Activated CD4-positive, CD25-positive, alpha-beta regulatory T cell (primary cell): ENCODE measurements at places on chromosomes 12 and 14.
A peak's percentile ranks its signal among the peaks of the same experiment; 100 is the strongest.

- peak; percentile 65 for DNase-seq
Measured at GRCh38 chr14:91417120-91417982, at the start of gene CCDC88C. CCDC88C (minus strand) TSS chr14:91417820; CDS start chr14:91417690, 130 bp downstream.

DNA sequence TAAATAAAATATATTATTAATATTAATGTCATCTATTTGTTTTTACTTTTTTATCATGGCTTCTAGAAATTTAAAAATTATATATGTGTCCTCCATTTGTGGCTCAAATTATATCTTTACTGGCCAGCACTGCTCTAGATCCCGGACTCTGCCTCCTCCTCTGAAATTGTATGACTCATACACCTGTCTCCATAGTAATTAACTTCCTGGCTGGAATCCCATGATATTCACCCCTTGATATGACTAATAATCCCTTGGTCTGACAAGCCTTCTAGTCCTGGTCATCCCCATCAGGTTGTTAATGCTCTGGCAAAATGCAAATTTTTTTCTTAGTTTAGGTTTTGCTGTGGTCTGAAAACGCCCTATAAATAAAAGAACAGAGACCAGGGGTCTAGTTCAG lies 116.2 kb downstream of the BMP4 start:
- no peak for DNase-seq

DNA sequence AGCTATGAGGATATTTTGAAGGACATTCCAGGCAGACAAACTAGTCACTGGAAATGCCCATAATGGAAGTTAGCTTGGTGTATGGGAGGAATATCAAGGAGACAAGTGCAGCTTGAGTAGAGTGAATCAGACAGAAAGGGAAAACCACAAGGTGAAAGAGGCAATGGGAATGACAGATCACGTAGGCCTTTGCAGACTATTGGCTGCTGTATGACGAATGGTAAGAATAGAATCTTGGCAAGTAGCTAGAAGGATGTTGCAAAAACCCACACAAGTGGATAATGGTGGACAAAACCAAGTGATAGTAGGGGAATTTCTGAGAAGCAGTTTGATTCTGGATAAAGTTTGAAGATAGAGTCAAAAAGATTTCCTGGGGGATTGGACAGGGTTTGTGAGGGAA lies 196.9 kb upstream of the NOVA1 start:
- no peak for DNase-seq

DNA sequence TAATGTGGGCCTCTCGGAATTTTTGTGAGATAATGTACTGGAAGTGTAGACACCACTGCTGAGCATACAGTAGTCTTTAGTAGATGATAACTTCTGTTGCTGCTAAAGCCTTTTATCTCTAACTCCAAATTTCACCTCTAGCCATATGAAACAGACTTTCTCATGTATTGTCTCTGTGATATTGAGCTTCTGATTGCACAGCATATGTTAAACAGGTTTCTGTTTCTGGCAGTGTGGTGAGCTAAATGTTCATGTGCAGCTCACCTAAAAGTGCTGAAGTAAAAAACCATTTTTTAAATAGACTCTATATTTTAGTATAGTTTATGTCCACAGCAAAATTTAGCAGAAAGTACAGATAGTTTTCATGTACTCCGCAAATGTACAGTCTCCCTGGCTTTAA lies 89.3 kb upstream of the ALX1 start:
- DNase-seq, result no peak

- DNase-seq, result no peak
Measured at GRCh38 chr14:80862541-80862940, 79.0 kb downstream of the CEP128 start.

- DNase-seq, result no peak
Measured at GRCh38 chr14:77825895-77826519, 26.1 kb downstream of the ADCK1 start.

DNA sequence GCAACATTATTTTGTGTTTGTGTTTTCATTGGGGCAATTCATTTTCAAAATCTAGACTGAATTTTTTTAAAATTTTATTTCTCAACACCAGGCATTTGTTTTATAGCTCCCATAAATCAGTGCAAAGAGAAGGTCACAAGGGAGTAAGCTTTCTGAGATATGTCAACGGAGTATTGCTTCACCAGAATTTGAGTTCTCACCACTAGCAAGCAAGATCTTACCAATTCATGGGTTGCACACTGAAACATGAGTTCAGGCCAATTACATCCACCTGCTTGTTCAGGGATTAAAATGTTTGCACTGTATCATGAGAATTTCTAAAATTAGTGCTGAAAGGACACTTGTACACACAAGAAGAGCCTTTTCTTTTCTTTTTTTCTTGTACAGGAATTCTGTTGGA lies 121.9 kb downstream of the CAND1 start:
- DNase-seq, result no peak

GRCh38 chr14:29075761-29076160 lies 309.2 kb downstream of the FOXG1 start:
- no peak for DNase-seq

DNA sequence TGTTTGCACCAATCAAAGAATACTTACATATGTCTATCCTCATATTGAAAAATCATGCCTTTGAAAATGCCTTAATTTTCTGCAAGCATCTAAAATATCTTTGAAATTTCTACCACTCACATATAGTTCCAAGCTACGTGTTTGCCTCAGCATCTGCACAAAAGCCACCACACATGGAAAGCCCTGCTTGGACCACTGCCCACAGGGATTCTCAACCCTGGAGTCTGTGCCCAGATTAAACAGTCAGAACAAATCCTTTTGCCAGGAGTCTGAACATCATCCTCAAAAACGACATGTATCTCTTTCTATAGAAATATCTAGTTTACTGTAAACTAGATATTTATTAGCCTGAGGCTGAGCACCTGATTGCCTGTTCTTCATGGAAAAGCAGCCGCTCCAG lies 32.6 kb downstream of the ARMH4 start:
- no peak for DNase-seq

DNA sequence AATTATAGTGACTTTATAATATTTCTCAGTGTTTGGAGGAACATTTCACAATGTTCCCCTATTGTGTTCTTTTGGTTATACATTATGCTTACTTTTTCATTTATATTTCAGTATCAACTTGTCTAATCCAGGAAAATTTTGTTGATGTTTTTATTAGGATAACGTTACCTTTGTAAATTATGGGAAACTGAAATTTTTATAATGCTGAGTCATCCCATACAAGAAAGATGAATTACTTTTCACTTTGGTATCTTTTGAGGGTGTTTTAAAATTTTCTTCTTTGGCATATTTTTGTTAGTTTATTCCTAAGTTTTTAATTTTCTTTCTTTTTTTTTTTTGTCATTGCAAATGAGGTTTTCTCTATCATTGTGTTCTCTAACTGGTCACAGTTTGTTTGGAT lies 542.7 kb downstream of the SLC16A7 start:
- no peak for DNase-seq

GRCh38 chr12:81874166-81874565 lies 115.0 kb upstream of the PPFIA2 start:
- DNase-seq, result no peak

- no peak for DNase-seq
Measured at GRCh38 chr12:89663577-89664357, 44.9 kb downstream of the ATP2B1 start.

DNA sequence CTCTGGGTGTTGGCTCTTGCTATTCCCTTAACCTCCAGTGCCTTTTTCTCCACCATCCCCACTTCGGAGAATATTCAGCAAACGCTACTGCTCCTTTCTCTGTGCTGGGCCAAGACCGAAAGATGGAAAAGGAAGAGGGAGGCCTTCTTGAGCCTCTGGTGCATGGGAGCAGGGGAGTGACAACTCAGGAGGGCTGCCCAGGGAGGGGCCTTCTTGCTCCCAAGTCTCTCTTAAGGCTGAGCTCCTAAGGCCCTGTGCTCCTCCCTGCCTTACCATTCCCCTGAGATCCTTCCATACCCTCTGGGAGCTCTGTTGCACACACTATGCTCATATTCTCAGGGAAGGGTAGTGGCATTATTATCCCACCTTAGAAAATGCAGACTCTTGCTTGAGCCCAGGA lies 34.9 kb downstream of the SH2B3 start:
- no peak for DNase-seq

GRCh38 chr12:129550353-129550752 lies 353.5 kb downstream of the TMEM132D start:
- DNase-seq, result no peak

- DNase-seq, result no peak
Measured at GRCh38 chr12:40583743-40584142, 108.5 kb upstream of the CNTN1 start.

DNA sequence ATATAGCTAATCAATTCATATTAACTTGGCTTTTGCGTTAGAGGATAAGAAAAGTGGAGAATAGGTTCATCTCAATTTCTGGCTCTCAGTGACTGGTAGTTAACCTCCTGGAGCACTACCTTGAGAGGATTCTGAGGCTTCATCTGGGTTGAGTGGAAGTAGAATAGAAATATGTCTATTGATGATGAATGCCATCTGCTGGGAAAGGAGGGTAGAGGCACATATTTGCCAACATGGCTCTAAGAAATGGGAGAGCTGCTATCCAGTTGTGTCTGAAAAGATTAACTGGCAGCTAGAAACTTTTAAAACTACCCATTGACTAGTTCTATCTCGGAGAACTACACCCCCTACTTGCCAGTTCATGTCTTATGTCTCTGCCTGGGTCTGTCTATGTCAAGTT lies 530.1 kb downstream of the NRXN3 start:
- no peak for DNase-seq

DNA sequence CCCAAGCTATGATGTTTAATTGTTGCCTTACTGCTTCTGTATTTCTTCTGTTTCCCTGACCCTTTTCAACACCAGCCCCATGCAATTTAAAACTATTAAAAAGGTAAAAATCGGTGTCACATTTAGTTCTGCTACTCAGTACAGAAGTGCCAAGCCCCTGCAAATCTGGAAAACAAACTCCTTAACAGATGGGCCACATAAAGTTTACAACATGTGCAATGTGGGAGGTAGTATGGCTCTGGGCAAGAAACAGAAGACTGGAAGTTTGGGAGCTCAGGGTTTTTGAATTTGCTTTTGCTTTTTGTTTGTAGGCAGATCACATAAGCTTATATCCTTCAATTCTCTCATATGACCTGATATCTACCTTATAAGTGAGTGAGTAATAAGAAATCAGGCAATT lies 404.0 kb upstream of the ATP2B1 start:
- DNase-seq, result no peak

DNA sequence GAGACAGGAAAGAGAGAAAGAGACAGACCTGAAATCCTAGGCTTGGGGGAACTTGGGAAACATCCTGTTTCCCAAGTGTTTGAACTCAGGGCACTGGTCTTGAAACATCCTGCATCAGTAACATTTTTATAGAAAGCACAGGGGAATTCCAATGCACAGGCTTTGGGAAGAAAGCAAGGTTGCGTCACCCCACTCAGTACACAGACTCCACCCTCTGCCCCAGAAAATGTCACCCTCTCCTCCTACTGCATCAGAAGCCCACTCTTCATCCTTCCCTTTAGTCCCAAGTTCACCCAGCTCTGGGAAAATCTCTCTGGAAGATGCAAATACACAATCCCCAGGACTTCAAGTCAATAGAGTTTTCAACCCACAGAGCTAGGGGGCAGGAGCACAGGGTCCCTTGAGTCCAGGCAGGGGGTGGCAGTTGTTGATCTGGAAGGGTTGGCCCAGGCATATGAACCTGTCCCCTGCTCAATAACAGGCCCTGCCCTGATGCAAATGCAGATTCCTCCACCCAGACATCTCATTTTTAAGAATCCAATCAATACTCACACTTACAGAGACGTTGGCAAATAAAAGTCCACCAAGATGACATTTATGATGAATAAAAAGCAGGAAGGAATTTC lies 1.7 kb downstream of the RDH16 start:
- DNase-seq, result no peak

DNA sequence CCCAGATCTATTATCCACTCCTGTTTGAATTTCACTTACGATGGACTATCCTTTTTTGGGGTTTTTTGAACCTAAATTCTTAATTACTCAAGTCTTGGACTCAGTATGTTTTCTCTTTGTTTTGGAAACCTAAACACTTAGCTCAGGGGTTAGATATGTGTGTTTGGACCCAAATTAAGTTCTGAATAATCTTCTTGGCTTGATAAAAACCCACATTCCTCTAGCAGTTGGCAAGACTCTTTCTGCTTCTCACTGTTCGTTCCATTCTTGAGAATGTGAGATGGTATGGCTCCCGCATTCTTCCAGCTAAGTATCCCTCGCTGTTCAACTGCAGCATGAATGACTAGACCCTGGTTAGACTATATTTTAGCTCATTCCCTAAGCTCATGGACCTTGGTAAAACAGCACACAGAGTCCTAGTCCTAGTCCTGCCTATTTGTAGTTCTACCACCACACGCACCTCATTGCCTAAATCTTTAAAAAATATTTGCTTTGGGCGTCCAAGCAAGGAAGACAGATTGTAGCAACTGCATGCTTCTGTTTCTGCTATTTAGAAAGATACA lies 860.0 kb downstream of the RPS29 start:
- DNase-seq, result no peak

DNA sequence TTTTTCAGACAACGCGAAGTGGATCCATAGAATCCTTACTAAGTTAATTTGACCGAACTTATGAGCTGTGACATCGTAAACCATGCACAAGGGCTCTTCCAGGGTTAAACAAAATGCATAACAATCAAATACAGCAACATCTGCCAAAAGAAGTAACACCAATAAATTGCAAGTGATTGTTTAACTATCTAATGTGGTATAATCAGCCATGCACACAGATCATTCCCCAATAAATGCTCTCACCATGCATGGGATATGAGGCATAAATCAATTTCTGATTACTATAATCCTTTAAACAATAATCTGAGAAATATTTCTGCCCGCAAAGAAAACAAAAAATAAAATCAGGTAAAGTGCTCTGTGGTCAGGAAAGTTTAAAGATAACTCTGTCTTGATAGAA lies 7.7 kb upstream of the PLEKHG7 start:
- no peak for DNase-seq

- no peak for DNase-seq
Measured at GRCh38 chr12:104551-105081, 38.0 kb downstream of the IQSEC3 start.

DNA sequence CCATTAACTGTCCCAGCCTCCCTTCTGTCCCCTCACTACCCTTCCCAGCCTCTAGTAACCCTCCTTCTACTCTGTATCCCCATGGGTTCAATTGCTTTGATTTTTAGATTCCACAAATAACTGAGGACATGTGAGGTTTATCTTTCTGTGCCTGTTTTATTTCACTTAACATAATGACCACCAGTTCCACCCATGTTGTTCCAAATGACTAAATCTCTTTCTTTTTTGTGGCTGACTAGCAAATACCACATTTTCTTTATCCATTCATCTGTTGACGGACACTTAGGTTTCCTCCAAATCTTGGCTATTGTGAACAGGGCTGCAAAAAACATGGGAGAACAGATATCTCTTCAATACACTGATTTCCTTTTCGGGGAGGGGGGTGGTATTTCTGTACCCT lies 65.7 kb downstream of the PRKD1 start:
- DNase-seq, result no peak

- DNase-seq, result no peak
Measured at GRCh38 chr14:90669731-90670130, 146.5 kb downstream of the TTC7B start.
